LNCaP clone FGC (cell line): ENCODE measurements at places on chromosomes 5 and 9.

DNA sequence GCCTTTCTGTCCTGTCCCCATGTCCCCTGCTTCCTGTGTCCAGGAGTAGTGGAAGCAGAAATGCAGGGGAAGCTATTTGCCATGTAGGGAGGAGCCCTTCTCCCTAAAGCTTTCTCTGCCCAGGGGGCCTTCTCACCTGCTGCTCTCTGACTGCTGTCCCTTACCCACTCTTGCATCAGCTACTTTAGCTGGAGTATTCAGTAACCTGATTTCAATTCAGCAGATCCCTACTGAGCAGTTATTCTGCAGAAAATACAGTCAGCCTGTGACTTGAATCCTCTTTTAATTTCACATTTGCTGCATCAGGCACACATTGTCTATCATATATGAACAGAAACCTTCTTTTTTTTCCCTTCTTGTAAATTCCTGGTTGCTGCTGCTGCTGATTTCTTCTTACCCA is 90.4 kb downstream of the MVB12B start:
- no peak for DNase-seq

- no peak for DNase-seq
Measured at GRCh38 chr9:68714416-68715180, 9.6 kb downstream of the PIP5K1B start.

DNA sequence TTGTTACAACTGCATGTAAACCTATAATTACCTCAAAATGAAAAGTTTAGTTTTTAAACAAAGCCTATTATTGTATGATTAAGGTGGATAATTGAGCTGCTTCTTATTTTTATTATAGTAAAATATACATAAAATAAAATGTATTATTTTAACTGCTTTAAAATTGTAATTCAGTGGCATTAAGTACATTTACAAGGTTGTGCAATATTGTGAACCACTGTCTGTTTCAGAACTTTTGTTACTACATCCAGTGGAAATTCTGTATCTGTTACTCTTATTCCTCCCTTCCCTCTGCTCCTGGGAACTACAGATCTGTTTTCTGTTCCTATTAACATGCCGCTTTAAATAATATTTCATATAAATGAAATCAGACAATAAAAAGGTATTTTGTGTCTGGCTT is 37.1 kb downstream of the ITGA1 start:
- no peak for DNase-seq

- no peak for DNase-seq
Measured at GRCh38 chr5:28281351-28281750, 1243.0 kb upstream of the CDH9 start.

GRCh38 chr5:149268928-149269557 is 2.6 kb upstream of the AFAP1L1 start:
- DNase-seq, result no peak

DNA sequence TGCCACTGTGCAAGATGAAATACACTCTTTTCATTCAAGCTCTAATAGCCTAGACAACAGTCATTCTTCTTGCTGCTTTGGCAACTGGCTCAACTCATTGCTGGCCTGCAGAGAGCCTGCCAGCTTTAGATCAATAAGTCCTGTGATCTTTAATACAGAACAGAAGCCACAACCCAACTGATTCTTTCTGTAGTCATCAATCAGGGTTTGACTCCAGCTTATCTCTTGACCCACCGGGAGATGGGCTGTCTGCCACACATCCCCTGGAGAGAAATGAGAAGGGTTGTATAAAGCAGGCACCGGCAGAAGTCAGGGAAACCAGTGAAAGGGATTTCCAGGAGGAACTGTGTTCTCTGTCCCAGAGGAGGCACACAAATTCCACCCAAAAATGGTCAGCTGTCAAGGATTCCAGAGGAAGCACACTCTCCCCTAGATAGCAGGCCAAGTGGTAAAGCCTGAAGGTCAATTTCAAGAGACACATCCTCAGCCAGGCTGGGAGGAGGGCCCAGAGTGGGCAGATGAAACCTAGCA is 24.5 kb downstream of the LHFPL2 start:
- no peak for DNase-seq

DNA sequence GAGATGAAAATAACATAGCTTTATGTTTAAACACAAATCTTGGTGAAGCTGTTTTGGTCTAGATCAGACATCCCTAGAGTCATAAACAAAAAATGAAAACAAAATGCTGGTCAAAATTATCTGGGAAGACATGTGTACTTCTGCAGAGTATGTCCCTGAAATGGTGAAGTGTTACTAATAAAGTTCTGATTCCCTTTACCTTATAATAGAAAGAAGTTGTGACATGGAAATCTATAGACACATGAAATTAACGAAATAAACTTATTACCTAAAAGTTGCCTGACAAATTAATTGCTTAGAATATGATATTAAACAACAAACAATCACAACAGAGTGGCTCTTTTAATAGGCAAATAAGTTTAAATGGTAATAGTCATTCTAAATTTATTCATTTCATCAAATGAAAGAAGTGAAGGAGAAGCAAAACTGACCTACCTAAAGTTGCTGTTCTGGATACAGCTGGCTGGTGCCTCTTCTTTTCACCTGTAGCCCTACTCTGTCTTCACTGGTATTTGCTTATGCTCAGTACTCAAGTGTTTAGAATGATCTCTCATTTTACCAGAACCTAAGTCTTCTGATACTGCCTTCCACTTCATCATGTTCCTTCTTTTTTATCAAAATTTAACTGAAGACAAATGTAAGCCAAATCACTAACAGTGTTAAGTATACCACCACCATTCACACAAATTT is 38.8 kb downstream of the FNIP1 start:
- DNase-seq, result no peak

DNA sequence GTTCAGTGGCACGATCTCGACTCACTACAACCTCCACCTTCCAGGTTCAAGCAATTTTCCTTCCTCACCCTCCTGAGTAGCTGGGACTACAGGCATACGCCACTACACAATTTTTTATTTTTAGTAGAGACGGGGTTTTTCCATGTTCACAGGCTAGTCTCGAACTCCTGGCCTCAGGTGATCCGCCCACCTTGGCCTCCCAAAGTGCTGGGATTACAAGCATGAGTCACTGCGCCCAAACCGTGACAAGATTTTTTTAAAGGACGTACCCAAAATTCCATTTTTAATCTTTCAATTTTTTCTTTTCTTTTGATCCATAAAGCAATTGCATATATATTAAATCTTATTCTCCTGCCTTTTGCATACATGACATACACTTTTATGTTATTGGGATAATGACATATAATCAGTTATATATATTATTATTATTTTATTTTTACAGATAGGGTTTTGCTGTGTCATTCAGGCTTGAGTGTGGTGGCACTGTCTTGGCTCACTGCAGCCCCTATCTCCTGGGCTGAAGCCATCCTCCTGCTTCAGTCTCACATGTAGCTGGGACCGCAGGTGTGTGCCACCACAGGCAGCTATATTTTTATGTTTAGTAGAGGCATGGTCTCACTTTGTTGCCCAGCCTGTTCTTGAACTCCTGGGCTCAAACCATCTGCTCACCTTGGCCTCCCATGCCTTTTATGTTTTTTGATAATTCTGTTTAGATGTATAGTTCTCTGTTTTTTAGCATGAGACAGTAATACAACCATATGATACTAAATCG is 71.9 kb downstream of the RAB24 start:
- no peak for DNase-seq

DNA sequence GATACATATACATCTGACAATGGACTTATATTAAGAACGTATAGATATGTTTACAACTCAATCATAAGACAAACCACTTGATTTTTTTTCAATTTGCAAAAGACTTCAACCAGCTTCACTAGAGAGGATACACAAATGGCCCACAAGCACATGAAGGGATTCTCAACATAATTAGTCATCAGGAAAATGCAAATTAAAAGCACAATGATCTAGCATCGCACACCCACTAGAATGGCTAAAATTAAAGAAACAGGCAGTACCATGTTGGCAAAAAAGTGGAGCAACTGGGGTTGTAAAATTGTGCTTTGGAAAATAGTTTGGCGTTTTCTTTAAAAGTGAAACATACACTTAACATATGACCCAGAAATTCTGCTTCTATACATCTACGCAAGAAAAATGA is 80.0 kb upstream of the TRIO start:
- no peak for DNase-seq

- peak; percentile 11 for DNase-seq
Measured at GRCh38 chr9:14888272-14888671, 22.0 kb downstream of the FREM1 start.

- DNase-seq, result no peak
Measured at GRCh38 chr5:36613241-36613640, 6.8 kb downstream of the SLC1A3 start.

GRCh38 chr9:73269430-73270101 is 117.9 kb downstream of the ANXA1 start:
- DNase-seq, result peak; percentile 23

DNA sequence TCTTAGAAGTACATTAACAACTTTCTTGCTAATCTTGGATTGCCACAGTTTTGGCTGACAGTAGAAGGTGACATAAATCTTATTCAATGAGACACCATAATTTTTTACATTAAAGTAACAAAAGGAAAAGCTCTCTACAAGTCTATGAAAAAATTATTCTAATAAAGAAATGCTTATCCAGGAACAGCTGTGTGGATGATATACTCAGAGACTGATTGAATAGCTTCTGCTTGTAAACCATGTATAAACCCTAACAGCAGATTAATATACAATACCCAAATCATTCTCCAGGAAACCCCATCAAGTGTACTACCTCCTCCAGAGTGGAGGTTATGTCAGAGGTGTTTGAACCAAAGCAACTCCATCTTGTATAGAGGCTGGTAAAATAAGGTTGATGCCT is 581.4 kb upstream of the PTGER4 start:
- no peak for DNase-seq

- no peak for DNase-seq
Measured at GRCh38 chr9:122333169-122333808, 37.5 kb upstream of the PTGS1 start.

- DNase-seq, result no peak
Measured at GRCh38 chr5:111133436-111133751, 41.2 kb downstream of the WDR36 start.

GRCh38 chr9:3708751-3709150 is 182.9 kb upstream of the RFX3 start:
- DNase-seq, result no peak

DNA sequence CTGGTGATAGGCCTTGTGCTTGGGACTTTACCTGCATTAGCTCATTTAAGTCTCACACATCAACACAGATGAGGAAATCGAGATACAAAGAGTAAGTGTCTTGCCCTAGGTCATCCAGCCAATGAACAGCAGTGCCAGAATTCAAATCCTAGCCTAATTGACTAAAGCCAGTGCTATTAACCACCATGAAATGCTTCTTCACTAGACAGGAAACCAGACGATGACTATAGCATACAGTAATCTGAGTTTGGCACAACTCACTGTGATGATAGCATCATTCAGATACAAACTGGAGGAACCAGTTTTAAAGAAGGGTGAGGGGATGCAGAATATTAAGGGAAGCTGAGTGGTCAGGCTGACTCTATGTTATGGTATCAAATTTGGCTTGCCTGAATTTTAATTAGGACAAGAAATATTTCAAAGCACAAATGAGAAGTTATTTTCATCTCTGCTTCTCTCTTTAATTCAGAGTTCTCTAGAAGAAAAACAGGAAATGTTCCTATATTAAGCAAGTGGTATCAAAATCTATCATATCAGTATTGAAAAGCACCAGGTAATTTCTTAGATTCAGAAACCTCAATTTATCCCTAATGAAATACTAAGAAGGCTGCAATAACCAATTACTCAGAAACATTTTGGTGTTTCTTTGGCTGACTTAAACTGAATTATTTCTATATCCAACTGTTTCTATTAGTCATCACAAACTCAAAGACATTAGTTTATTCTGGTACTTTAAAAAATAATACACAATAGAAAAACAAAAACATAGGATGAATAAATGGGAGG is 147.0 kb upstream of the RASA1 start:
- DNase-seq, result peak; percentile 50

GRCh38 chr9:113888976-113889375 is 12.9 kb downstream of the ZNF618 start:
- no peak for DNase-seq

- DNase-seq, result peak; percentile 31
Measured at GRCh38 chr5:97297063-97297703, 114.1 kb upstream of the RIOK2 start.

DNA sequence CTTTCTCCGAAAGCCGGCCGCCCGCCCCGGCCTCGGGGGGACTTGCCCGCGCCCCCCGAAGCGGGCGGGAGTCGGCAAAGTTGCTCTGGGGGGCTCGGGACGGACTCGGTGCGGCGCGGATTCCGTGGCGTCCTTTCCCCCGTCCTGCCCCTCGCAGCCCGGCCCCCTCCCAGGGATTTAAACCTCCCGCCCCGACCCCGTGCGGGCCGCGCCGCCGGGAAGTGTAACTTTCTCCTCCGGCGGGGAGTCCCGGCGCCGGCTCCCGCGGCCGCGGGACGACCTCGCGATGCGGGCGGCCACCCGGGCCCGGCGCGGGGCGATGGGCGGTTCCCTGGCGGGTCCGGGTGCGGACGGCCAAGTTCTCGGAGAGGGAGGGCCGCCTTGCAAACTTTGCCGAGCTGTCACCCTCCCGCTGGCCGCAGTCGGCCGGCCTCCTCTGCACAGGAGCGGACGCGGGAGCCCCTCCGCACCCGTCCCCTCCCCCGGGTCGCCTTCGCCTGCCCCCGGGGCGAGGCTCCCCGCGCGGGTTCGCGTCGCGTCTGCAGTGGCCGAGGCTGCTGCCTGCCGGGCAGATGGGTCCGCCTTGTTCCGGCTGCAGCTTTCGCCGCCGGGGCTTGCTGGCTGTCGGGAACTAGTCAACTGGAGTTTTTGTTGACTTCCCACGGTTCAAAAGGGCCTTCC is 732 bp downstream of the PBX3 start:
- DNase-seq, result no peak

- no peak for DNase-seq
Measured at GRCh38 chr5:35854248-35854647, 2.4 kb upstream of the IL7R start.

DNA sequence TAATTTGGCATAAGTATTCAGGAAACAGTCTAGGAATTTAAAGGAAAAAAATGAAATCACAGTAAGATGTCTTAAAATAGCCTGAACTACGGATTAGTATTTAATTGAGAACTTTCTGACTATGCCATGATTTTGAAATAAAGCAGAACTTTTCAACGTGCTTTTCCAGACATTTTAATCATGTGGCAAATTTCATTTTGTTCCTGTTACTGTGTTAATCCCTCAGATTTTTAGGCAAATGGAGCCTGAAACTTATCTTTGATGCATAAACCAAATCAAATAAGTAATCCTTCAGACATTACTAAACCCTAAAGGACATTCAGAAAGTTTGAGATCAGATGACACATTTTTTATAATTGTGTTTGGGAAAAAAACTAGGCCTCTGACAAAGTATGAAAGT is 75.7 kb downstream of the FBN2 start:
- DNase-seq, result no peak
